ENCODE measurements at places on chromosomes 3 and 15.

GRCh38 chr3:42698216-42698910 is 4.2 kb downstream of the HHATL start:
- no peak for DNase-seq

- no peak for DNase-seq
These were observed 63.2 kb downstream of the PXYLP1 start for GRCh38 chr3:141294848-141295247.

- peak; percentile 41 for DNase-seq
These were observed at the start of gene SV2B for GRCh38 chr15:91099995-91100813. Gene SV2B, plus strand, starts transcription at chr15:91100257. Its CDS starts 126,007 bp downstream, at chr15:91226264.

DNA sequence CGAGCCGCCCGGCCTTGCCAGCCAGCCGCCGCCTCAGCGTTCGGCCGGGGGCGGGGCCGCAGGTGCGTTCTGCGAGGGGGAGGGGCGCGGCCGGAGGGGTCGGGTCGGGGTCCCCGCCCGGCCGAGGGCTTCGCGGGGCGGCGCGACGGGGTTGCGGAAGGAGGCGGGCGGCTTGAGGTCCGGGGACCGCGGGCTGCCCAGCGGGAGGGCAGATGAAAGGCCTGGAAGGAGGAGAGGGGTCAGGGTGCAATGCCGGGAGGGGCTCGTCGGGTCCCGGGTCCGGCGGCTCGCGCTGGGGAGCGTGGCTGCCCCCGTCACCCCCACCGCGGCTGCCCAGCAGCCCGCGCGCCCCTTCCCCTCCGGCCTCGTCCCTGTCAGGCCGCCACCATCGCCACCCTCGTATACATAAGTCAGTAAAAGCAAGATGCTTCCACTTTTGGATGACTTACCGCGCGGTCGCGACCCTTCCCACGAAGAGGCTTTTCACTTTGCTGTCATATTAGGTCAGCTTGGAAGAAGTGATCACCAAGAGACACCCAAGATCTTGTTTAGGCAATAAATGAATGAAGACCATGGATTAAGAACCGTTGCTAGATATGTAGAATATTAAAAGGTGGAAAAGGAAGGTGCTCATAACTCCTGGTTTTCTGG is 620 bp upstream of the ANP32A start:
- no peak for DNase-seq

DNA sequence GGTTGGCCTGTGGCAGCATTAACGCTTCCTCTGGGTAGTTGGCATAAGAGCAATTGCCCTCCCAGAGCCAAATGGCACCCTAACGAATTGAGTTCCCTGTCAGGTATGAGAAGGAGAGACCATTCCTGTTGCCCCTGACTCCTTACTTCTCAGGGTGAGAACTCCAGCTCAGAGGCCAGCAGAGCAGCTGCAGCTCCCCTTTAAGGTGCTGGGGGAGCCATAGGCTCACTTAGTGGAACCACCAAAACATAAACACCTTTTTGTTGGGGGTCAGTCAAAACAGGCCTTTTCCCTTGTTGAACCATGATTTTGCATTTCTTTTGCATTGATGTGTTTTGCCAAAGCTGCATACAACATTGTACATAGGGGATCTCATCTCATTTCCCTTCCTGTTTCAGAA is 28.1 kb upstream of the LHFPL4 start:
- no peak for DNase-seq

DNA sequence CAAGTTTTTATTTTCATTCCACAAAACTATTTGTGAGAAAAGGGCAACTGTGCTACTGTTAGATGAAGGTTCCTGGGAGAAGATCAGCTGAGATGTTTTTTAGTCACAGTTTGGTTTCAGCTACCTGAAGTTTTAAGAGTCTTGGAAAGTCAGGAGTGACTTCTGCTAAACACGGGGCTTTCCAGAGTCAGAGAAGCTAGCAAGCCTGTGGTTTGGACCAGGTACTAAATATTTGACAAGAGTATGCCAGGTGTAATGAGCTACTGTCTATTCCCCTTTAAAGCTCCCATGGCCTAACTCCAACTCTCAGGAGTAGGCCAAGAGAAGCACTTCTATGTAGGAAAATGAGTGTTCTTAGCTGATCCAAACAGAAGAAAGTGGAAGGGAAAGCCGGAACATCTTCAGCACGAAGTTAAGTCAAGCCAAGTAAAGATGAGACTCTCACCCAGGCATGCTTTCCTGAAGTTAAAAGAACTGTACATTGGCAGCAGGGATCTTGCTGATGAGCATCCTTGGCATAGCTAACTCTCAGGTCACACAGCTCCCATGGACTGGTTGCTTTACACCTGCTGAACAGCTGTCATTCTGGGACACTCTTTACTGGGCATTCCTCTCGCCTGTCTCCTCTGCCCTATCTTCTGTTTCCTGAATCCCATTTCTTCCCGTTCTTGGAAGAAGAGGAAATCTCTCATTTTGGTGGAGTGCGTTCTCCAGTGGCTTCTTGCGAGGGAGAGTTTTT is 22.5 kb downstream of the TM4SF18 start:
- no peak for DNase-seq

DNA sequence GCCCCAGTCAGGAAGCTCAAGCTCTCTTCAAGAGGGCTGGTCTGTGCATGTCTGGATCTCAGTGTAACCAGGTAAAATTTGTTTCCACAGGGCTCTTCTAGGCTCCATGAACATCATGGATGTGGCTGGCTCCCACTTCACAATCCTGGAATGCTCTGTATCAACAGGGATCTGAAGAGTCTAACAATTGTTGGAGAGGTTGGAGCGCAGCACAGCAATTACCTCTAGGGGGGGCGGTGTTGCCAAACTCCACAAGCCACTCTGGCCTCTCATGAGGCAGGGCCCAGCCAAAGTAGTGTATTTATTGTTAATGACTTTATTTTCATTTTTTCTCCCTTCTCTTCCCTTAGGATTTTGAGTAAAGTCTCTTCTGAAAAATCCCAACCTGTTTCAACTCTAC is 6.1 kb upstream of the EIF2B5 start:
- DNase-seq: no peak

- DNase-seq: no peak
These were observed 18.6 kb downstream of the WHAMM start for GRCh38 chr15:82828075-82828474.

GRCh38 chr3:107285197-107285596 is 92.0 kb upstream of the CCDC54 start:
- DNase-seq: no peak

- DNase-seq: no peak
These were observed 500.6 kb upstream of the AGTR1 start for GRCh38 chr3:148197061-148197460.

- no peak for DNase-seq
These were observed 106.7 kb downstream of the DPH6 start for GRCh38 chr15:35439291-35439690.

- DNase-seq: no peak
These were observed 569 bp downstream of the TMEM266 start for GRCh38 chr15:76060118-76060989.

DNA sequence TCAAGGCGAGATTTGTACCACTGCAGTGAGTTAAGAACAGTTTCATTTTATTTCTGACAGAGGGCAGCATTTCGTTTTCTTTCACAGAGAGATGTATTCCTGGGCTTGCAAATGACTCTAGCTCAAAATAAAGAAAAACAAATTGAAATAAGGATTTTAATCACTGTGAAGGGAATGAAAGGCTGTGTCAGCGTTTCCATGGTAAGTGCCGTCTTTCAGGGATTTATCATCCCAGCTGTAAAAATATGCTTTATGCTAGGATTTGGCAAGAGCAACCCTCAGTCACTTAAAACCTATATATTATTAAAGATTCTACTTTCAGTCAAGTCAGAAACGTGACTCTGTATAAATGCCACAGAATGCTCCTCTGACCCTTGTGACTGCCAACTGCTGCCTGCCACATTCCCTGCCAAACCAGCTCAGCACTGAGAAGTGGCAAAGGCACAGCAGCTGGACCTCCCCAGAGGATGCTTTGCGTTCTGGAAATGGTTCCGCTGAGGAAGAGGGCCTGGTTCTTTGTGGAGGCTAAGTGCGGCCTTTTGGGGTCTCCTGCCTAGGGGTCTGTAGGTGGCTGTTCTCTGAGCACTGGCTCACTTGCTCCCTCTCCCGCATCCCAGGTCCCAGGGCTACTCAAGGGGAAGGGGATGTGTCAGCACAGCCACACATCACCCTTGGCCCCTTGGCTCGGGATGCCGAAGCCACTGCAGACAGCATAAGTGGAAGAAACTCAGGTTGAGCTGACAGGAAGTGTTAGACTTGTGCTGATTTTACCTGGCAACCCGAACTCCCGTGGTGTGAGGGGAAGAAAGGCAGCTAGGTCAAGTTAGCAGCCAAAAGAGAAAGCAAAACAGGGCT is 56.6 kb upstream of the POMGNT2 start:
- DNase-seq: peak; percentile 19

GRCh38 chr3:97979610-97980009 is 7.4 kb upstream of the RIOX2 start:
- DNase-seq: no peak

- no peak for DNase-seq
These were observed 18.6 kb upstream of the ZBTB20 start for GRCh38 chr3:115165701-115166100.

DNA sequence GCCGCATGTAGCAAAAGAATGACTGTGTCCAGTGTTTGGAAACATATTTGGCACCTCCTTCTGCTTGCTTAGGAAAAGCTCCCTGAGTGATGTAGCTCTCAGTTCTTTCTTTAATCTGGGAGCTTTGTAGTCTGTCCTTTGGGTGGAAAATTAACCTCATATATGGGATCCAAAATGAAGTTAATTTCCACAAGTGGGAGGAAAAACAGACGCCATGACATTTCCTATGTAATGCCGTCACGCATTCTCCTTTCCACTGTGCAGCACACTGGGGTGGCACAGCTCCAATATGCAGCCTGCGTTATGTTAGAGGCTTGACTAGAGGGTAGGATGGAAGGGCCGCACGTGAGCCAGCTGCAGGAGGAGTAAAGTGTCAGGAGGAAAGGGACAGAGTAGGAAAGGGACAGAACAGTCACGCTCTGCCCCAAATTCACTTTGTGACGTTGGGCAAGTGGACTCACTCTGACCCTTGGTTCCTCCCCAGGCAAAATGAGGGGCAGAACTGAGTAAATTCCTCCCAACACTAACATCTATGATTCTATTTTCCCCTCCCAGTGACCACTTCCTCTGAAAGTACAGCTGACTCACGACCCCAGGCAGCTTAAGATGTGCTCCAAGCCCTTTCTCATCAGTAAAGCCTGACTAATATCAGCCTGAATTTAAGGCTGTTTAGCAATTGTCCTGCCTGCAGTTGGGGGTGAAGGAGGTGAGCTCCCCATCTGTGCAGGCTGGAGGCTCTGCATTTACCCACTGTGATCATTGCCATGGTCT is 176.5 kb upstream of the PFN2 start:
- no peak for DNase-seq
